Activated T-helper 17 cell treated with anti-CD3 and anti-CD28 coated beads, Interleukin-2, amount 50 U/mL, for 72 hours (primary cell): ENCODE measurements at places on chromosomes 12 and 14.

GRCh38 chr12:31591380-31591901 lies 505 bp upstream of the DENND5B start:
- H3K27ac ChIP-seq: no peak overlapping the region
- no peak for ATAC-seq
- peaks cover 4% of the 10 kb centered on the region for H3K4me1 ChIP-seq
- H3K27me3 ChIP-seq: peaks cover 44% of the 10 kb centered on the region
- no peaks in the 10 kb centered on the region for H3K36me3 ChIP-seq

- H3K27me3 ChIP-seq: no peaks in the 10 kb centered on the region
- H3K4me1 ChIP-seq: no peaks in the 10 kb centered on the region
- no peaks in the 10 kb centered on the region for H3K36me3 ChIP-seq
Measured at GRCh38 chr12:88625356-88625755, 45.1 kb upstream of the KITLG start.

GRCh38 chr14:26382901-26383685 lies 214.7 kb downstream of the NOVA1 start:
- no peaks in the 10 kb centered on the region for H3K27me3 ChIP-seq
- no peaks in the 10 kb centered on the region for H3K4me1 ChIP-seq
- ATAC-seq: no peak
- H3K4me3 ChIP-seq: no peak overlapping the region
- H3K36me3 ChIP-seq: no peaks in the 10 kb centered on the region
- no peak overlapping the region for H3K27ac ChIP-seq

DNA sequence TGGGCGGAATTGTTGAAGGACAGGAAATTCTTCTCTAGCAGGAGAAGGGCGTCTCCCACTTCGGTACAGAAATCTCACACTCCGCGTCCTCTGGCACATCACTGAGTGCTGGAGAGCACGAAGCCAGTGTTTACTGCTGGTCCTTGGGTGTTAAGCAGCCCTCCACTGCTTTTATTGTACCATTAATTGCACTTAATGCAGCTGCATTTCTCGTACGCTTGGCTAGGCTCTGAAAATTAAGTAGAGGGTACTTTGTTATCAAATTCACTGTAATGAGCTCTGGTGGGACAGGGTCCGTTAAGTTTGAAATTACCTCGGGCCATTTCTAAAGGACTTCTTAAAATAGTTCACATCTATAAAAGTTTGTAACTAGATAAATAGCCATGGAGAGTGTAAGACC lies 411.2 kb downstream of the NPAS3 start:
- no peak overlapping the region for H3K4me3 ChIP-seq
- no peaks in the 10 kb centered on the region for H3K4me1 ChIP-seq
- ATAC-seq: no peak
- H3K36me3 ChIP-seq: no peaks in the 10 kb centered on the region
- no peak overlapping the region for H3K27ac ChIP-seq
- peaks cover 3% of the 10 kb centered on the region for H3K27me3 ChIP-seq

DNA sequence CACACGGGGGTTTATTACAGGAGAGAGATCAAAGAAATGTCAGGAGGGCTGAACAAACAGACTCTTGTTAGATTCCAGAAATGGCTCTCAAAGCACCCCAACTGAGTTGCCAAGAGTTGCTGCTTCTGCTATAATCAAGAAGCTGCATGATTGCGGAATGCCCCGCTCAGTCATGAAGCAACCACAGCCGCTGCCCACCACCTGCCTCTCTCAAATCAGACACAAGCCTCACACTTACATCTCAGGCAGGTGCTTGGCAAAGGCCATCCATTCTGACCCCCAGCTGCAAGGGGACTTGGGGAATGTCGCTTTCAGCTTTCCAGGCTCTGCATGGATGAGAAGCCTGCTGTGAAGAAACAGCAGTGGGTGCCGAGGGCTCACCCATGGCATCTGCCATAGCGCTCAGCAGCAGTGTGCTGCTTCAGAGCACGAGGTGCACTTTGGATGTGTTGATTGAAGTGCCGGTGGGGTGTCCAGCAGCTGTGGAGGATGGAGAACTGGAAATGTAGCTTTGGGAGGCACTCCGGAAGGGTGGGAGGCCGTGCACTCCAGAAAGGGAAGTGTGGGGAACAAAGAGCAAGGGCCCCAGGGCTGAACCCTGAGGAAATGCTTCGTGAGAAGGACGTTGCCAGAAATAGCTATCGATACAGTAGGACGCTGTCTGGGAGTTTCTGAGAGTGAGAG lies 37.7 kb downstream of the LRRC74A start:
- no peak overlapping the region for H3K27ac ChIP-seq
- H3K36me3 ChIP-seq: no peaks in the 10 kb centered on the region
- no peaks in the 10 kb centered on the region for H3K27me3 ChIP-seq
- H3K4me3 ChIP-seq: peak overlapping the region; percentile 33

- ATAC-seq: no peak
- H3K36me3 ChIP-seq: no peaks in the 10 kb centered on the region
- no peak overlapping the region for H3K4me3 ChIP-seq
- H3K4me1 ChIP-seq: no peaks in the 10 kb centered on the region
- no peak overlapping the region for H3K27ac ChIP-seq
Measured at GRCh38 chr12:82277582-82277981, 80.6 kb downstream of the CCDC59 start.

- ATAC-seq: no peak
- no peaks in the 10 kb centered on the region for H3K27me3 ChIP-seq
- no peaks in the 10 kb centered on the region for H3K4me1 ChIP-seq
- H3K36me3 ChIP-seq: no peaks in the 10 kb centered on the region
- H3K4me3 ChIP-seq: no peak overlapping the region
- H3K27ac ChIP-seq: no peak overlapping the region
Measured at GRCh38 chr14:91649930-91650329, 82.0 kb downstream of the CATSPERB start.

- ATAC-seq: no peak
- H3K27me3 ChIP-seq: peaks cover 11% of the 10 kb centered on the region
- no peaks in the 10 kb centered on the region for H3K36me3 ChIP-seq
- H3K4me3 ChIP-seq: no peak overlapping the region
- H3K4me1 ChIP-seq: no peaks in the 10 kb centered on the region
Measured at GRCh38 chr14:54381821-54382220, 15.0 kb upstream of the CDKN3 start.

GRCh38 chr12:117098024-117098360 lies 1.2 kb downstream of the TESC start:
- H3K27me3 ChIP-seq: peaks cover 3% of the 10 kb centered on the region
- H3K4me1 ChIP-seq: peaks cover 4% of the 10 kb centered on the region
- peak overlapping the region; percentile 73 for H3K4me3 ChIP-seq
- H3K27ac ChIP-seq: no peak overlapping the region

GRCh38 chr14:71852181-71852580 lies 80.0 kb upstream of the RGS6 start:
- H3K27me3 ChIP-seq: peaks cover 55% of the 10 kb centered on the region
- ATAC-seq: no peak
- no peak overlapping the region for H3K4me3 ChIP-seq
- no peaks in the 10 kb centered on the region for H3K36me3 ChIP-seq
- H3K27ac ChIP-seq: no peak overlapping the region

DNA sequence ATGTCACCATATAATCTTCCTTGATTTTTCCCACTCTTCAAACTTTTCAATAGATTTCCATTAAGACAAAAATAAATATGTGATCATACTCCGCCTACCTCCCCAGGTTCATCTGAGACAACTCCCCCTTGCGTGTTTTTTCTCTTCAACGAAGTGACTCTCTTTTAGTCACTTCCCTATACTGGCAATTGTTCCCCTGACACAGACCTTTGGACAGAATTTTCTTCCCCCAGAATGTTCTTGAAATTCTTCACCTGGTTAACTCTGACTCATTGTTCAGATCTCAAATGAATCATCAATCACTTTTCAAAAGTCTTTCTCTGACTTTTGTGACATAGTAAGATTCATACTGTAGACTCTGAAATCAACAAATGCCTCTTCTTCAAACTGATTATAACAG lies 727.3 kb upstream of the LMO3 start:
- H3K36me3 ChIP-seq: no peaks in the 10 kb centered on the region
- ATAC-seq: no peak
- H3K4me3 ChIP-seq: no peak overlapping the region
- H3K4me1 ChIP-seq: no peaks in the 10 kb centered on the region

DNA sequence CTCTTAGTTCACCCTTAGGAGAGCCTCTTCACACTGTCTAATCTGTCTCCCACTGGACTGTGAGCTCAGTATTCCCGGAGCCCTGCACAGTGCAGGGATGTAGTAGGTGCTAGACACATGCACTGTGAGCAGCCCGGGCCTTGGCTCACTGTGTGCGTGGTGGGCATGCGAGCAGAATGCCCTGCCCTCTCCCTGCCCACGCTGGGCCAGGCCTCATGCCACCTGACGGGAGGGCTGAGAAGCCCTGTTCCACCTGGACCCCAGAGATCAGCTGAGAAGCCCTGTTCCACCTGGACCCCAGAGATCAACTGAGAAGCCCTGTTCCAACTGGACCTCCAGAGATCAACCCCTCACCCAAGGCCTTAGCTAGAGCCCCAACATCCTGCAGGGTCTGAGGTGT lies 10.9 kb downstream of the RPS6KL1 start:
- no peaks in the 10 kb centered on the region for H3K36me3 ChIP-seq
- no peaks in the 10 kb centered on the region for H3K27me3 ChIP-seq
- no peak overlapping the region for H3K4me3 ChIP-seq
- no peak for ATAC-seq

DNA sequence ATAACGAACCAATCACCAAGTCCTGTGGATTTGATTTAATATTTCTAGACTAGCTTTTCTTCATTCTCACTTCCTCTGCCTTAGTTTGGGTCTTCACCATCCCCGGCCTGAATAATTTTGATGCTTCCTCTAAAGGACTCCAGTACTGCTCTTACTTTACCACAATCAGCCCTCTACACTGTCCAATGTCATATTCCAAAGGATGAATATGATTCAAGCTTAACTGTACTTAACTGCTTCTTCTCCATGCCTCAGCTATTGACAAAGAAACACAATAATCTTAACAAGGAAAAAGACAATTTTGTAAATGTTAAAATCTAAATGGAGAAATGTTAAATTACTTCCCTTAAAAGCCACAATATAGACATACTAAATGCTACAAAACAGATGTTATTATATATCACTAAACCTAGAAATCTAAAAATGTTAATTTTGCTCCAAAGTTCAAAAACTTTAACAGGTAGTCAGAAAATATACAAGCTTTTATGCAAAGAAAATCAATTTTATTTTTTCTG lies 70.2 kb downstream of the STXBP6 start:
- H3K4me1 ChIP-seq: no peaks in the 10 kb centered on the region
- H3K4me3 ChIP-seq: no peak overlapping the region
- no peaks in the 10 kb centered on the region for H3K36me3 ChIP-seq
- no peak for ATAC-seq
- no peak overlapping the region for H3K27ac ChIP-seq
- peaks cover 7% of the 10 kb centered on the region for H3K27me3 ChIP-seq

DNA sequence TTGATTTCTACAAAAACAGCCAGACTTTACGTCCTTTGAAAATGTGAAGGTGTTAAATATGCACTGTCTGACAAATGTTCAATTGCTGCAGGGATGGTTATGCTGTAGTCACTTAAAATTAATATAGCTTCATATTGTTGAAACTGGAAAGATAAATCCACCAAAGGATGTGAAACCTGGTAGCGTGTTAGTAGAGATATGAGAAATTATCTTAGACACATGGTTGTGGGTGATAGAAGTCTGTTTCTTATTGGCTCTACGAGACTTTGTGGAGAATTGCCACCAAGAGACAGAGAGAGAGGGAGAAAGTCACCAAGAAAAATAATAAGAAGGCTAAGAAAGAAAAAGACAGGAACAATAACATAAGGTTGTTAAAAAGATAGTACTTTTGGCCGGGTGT lies 2.6 kb upstream of the CAPRIN2 start:
- H3K36me3 ChIP-seq: no peaks in the 10 kb centered on the region
- no peak overlapping the region for H3K4me3 ChIP-seq
- peak overlapping the region; percentile 69 for H3K27ac ChIP-seq

- H3K36me3 ChIP-seq: no peaks in the 10 kb centered on the region
- ATAC-seq: no peak
- H3K4me1 ChIP-seq: no peaks in the 10 kb centered on the region
Measured at GRCh38 chr12:5716201-5716600, 228.9 kb downstream of the ANO2 start.

GRCh38 chr12:120940799-120941198 lies 36.6 kb upstream of the SPPL3 start:
- peaks cover 11% of the 10 kb centered on the region for H3K27me3 ChIP-seq
- H3K4me3 ChIP-seq: no peak overlapping the region
- no peaks in the 10 kb centered on the region for H3K36me3 ChIP-seq
- ATAC-seq: no peak
- peaks cover 9% of the 10 kb centered on the region for H3K4me1 ChIP-seq

DNA sequence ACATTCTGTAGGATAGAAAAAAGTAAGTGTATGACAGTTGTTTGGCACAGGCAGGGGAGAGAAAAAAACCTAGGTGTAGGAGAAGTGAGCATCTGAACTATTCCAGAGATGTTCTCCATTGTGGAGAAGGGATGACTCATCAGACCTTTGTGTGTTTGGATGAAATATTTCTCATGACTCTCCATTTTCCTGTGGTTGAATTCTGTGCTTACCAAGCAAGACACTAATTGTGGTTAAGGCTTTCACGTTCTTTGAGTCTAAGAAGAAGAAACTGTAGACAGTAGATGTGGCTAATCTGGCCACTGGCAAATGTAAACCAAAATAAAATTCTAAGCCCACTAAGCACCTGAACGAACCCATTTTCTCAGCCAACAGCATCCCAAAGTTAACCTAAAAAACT lies 107.9 kb upstream of the GZMB start:
- ATAC-seq: no peak
- no peaks in the 10 kb centered on the region for H3K4me1 ChIP-seq
- H3K27ac ChIP-seq: no peak overlapping the region
- H3K27me3 ChIP-seq: peaks cover 23% of the 10 kb centered on the region
- no peaks in the 10 kb centered on the region for H3K36me3 ChIP-seq
